Urinary bladder (tissue), 4 donors: ENCODE measurements at places on chromosomes 2 and 18. TPM values are rescaled to one million over a fixed set of nuclear protein-coding genes. Genes with fewer than 3 reads are reported as not detected.

Gene KIAA2012
- total RNA-seq: 0.16 TPM

Gene KCNG3
- 0.53 TPM for total RNA-seq

Gene TMEM17
- 2.6 TPM for total RNA-seq

Gene AQP12B
- not detected for total RNA-seq

DNA sequence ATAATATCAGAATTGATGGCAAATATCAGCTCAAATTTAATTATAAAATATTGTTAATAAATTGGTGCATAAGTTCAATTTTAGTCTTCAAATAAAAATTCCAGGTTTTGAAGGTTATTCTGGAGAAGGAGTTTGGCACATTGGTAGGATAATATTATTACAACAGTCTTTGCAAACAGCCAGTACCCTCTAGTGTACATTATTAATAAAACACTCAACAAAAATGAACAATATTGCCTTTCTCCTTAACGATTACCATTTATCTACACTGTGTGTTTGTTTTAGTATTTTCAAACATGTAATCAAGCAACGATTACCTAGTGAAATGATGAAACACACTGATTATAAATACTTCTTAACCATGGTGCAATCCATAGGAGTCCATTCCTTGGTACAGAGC, 334.0 kb upstream of the FSIP2 start:
- no peak for DNase-seq

GRCh38 chr2:232420073-232420454, 13.4 kb downstream of the ALPG start:
- DNase-seq: no peak

DNA sequence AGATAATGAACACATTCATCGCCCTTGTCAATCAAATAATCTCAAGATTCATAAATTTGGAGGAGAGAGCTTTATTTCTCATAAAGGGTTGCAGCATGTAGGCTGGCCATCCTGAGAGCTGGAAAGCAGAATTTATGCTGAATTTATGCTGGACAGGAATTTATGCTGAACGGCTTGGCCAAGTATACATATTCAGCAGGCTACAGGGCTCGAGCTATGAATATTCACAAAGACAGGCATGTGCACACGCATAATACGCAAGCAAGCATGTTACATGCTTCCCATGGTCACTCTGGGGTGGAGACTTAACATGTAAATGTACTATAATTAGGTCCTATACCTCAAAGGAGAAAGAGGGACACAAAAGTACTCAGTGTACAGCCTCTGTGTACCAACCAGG, 618.8 kb downstream of the METTL4 start:
- no peak for DNase-seq
